ENCODE measurements at places on chromosomes 3 and 15. TPM values are rescaled to one million over a fixed set of nuclear protein-coding genes. Genes with fewer than 3 reads are reported as not detected.

DNA sequence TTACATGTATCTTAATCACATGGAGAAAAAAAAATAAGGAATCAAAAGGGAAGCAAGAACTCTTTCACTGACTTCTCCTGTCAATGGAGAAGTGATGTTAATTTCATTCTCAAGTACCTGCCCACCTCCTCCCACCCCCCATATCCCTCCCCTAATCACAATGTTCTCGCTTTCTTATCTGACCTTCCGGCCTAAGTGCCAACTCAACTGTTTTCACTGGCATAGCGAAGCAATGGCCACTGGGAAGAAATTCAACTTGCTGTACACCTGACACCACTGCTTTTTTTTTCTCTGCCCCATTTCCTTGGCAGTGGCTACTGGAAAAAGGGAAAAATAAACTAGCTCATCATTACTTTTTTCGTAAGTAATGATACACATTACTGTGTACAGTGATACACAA, 3.8 kb downstream of the SGO1 start:
- no peak overlapping the region for H3K27ac ChIP-seq
- H3K36me3 ChIP-seq: no peaks in the 10 kb centered on the region
- DNase-seq: no peak
- H3K27me3 ChIP-seq: no peaks in the 10 kb centered on the region
- no peak overlapping the region for H3K4me3 ChIP-seq

GRCh38 chr15:25609371-25609770, 170.5 kb upstream of the UBE3A start:
- H3K27ac ChIP-seq: no peak overlapping the region
- H3K4me3 ChIP-seq: no peak overlapping the region
- H3K36me3 ChIP-seq: no peaks in the 10 kb centered on the region
- DNase-seq: no peak
- no peaks in the 10 kb centered on the region for H3K27me3 ChIP-seq

The BCL2A1 gene
- total RNA-seq: 1.5 TPM

The TMC3 gene
- 0.08 TPM for total RNA-seq

DNA sequence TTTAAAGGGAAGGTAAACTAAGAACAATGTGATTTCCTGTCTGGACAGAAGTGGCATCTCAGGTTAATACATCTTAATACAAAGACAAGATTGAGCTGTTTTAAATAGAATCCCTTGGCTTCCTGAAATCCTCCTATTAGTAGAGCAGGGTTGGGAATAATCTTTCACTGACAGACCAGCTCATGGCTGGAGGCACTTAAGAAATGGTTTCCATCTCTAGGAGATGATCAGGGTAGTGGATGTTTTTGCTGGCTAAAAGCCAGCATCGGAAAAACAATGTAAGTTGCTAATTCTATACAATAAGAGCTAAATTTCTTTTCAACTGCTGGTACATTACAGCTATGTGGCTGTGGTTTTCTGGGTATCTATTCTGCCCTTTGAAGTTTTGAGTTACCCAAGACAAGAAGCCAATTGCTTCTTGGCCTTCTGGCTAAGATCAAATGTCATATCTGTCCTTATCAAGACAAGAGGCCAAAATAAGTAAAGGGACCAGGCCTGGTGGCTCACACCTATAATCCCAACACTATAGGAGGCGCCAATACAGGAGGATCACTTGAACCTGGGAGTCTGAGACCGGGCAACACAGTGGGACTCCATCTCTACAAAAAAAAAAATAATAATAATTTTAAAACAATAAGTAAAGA, 49.6 kb downstream of the SHQ1 start:
- no peaks in the 10 kb centered on the region for H3K4me1 ChIP-seq
- no peaks in the 10 kb centered on the region for H3K36me3 ChIP-seq
- H3K27me3 ChIP-seq: no peaks in the 10 kb centered on the region

The MINAR1 gene
- 0.25 TPM for total RNA-seq
